CD4-positive, CD25-positive, alpha-beta regulatory T cell (primary cell): ENCODE measurements at places on chromosomes 4 and X.

- DNase-seq = no peak
Measured at GRCh38 chrX:7024850-7025249, 122.7 kb upstream of the STS start.

- DNase-seq = no peak
Measured at GRCh38 chr4:38129460-38130227, 169.4 kb downstream of the PTTG2 start.

GRCh38 chr4:158280856-158281255 lies 70.6 kb downstream of the TMEM144 start:
- DNase-seq = no peak

GRCh38 chr4:24935856-24936255 lies 23.0 kb upstream of the CCDC149 start:
- no peak for DNase-seq

GRCh38 chr4:179195887-179196286 lies 1753.7 kb upstream of the AGA start:
- DNase-seq = no peak

GRCh38 chrX:4243759-4244158 lies 530.3 kb upstream of the PRKX start:
- DNase-seq = no peak

DNA sequence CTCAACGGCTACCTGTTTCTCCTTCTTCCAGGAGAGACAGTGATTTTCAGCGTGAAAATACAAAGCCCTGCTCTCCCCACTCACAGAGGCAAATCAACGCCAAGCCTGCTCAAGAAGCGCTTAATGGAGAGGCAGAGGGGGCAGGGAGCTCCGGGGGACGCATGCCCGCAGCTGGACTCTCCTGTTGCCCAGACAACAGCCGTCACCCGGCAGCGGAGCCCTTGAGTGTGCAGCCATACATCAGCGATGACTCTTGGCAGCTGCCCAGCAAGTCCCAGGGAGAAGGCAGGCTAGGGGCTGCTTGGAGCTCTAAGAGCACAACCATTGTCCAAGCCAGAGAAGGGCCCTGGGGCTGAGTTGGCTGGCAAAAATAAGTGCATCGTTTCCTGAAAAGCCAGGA lies 71.0 kb upstream of the AFAP1 start:
- DNase-seq = no peak

- no peak for DNase-seq
Measured at GRCh38 chrX:44267116-44267515, 76.4 kb downstream of the EFHC2 start.

GRCh38 chr4:88166608-88167007 lies 8.2 kb upstream of the ABCG2 start:
- DNase-seq = no peak

- DNase-seq = no peak
Measured at GRCh38 chr4:148017801-148018200, 285.9 kb downstream of the ARHGAP10 start.
